ENCODE measurements at places on chromosomes 5 and 9.

DNA sequence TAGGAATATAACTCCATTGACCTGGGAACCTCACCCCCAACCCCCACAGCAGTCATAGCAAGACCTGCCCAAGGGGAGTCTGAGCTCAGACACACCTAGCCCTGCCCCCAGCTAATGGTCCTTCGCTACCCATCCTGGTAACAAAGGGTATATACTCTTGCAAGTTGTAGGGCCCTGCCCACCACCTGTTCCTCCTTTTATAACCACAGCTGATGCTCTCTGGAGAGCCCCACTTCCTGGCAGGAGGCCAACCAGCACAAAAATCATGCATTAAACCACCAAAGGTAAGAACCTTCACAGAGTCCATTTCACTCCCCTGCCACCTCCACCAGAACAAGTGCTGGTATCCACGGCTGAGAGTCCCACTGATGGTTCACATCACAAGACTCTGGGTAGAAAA, 1195.3 kb upstream of the SEMA6A start:
- DNase-seq, result no peak

DNA sequence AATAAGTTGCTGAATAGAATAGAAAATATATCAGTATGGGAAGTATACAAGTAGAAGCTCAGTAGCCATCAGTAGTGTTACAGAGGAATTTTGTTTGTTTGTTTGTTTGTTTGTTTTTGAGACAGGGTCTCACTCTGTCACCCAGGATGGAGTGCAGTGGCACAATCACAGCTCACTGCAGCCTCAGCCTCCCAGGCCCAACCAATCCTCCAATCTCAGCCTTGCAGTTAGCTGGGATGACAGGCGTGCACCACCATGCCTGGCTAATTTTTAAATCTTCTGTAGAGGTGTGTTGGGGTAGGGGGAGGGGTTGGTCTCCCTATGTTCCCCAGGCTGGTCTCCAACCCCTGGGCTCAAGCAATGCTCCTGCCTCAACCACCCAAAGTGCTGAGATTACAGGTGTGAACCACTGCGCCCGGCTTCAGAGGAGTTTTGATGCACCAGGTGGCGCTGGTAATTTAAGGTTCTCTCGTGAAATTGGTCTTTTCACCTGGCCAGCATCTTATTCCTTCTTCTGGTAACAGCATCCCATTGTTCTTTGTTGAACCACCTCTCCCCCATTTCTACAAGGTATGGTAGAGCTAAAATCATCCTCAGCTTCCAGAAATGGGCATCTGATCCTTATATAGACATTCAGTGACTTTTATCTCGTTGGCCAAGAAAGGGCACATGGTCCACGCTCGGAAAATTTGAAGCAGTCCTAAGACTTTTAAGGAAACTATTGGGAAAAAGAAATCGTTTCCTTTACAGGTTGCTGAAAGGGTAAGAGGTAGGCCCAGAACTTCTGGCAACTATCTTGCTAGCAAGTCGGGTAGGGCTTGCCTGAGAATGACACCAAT, 157.1 kb downstream of the ARRDC3 start:
- peak; percentile 82 for DNase-seq

GRCh38 chr9:75891771-75892215, 1.3 kb downstream of the PCSK5 start:
- DNase-seq, result no peak

DNA sequence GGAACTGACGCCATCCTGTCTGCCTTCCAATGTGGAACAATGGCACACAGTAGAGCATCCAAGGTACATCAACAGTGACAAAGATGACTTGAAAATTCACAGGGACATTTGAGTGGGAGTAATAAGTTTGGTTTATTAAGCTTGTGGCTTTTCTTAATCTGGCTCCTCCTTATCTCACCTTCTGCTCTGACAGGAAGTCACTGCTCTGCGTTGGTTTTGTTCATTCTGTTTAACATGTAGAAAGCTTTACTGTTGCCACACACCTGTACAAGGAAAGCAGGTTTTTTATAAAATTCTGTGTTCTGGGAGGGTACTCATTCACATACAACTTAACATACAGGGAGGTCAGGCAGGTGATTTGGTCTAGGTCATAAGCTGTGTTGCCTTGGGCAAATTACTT, 1.6 kb upstream of the GZMK start:
- no peak for DNase-seq

DNA sequence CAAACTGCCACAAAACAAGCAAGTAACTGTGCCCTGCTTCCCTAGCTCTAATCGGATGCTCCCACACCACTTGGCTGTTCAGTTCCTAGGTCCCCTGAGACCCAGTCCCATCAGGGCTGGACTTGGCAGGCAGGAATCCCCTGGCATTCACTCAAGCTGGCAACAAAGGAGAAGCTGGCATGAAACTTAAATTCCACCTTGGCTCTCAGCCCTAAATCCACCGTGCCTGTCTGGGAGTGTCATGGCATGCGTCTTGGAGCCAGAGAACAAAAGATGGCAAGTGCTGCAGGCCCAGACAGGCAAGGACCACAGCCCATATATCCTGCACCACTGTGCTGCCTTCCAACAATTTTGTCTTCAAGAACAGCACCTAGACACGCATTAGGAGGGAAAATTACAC, 38.2 kb downstream of the ETF1 start:
- no peak for DNase-seq

- DNase-seq, result no peak
Observed at GRCh38 chr9:122307925-122308324, 43.2 kb downstream of the MRRF start.

GRCh38 chr9:36136894-36137391, 410 bp downstream of the GLIPR2 start:
- DNase-seq, result no peak

DNA sequence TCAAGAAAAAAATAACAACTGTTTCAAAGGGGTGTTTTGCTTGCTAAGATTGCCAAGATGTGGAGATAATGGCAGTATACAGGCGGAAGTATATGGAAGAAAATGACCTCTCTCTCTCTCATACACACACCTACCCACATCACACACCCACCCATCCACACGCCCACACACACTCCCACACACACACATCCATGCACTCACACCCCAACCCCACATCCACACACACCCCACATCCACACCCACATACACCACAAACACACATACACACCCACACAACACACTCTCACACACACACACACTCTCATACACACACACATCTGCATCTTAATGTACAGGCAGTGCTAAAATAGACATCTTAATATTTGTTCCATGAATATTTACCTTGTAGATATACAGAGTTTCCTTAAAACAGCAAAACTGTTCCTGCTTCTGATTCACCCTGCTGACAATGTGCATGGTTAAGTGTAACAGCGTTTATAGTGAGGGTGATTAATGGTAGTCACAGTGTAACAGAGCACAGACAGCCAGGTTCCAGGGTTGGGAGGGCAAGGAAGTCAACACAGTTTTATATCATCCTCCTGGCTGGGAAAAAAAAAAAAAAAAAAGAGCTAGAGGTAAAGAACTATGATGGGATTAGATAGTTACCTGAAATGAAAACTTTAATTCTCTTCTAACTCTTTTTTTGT, 8.3 kb downstream of the BHMT2 start:
- no peak for DNase-seq

All from activated CD8-positive, alpha-beta memory T cell treated with anti-CD3 and anti-CD28 coated beads for 24 hours (primary cell).